ENCODE measurements at places on chromosomes 12 and 14.

GRCh38 chr12:68406134-68406576 lies 74.0 kb upstream of the MDM1 start:
- DNase-seq: no peak

DNA sequence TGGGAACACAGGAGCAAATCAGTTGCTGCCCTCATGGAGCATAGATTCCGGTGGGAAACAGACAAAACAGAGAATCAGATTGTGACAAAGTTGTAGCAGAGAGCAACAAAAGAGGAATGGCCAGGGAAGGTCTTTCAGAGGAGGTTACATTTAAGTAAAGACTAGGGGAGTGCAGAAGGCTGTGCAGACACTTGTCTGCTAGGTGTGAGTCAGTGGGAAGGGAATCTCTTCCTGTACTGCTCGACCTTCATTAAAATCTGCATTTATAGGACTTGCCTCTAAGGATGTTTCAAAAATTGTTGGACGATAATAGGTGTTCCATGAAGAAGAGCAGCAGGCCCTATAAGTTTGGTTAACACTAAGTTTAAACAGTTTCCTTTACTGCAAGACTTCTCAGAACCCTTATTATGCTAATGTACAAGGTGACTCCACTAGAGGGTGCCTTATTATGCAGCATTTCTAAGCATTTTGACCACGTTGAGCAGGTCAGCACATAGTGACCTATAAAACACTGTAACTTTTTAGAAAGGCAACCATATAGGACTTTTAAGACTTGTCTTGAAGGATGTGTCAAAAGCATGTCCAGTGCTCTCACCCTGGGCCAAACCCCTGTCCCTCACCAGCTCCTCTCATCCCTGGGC lies 91.8 kb upstream of the RIC8B start:
- no peak for DNase-seq

DNA sequence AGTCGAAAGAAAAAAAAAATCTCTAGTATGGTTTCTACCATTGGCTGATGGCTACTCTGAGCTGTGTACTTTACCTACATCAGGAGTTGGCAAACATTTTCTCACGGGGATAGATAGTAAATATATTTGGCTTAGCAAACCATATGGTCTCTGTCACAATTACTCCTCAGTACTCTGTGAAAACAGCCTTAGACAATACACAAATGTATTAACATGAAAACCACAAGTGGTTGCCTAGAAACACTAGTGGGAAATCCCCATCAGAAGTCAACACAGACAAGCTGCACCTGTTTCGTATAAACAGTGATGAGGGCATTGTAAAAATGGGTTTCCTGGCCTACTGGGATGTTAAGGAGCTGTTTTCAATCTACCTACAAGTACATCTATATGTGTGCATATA lies 84.6 kb upstream of the NAV3 start:
- DNase-seq: no peak

DNA sequence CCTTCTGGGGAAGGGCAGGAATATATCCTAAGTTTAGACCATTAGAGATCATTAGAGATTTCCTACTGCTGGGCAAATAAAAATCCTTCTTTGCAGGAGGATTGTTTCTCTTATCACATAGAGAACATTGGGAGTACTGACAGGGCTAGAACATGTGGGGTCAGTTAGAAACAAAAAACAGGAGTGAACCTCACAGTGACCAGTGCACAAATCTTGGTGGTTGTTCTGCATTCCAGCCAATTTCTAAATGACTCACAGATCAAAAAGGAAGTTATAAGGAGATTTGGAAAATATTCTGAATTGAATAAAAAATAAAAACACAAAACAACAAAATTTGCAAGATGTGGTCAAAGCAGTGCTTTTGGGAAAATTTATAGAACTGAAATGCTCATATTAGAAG lies 118.8 kb downstream of the LLPH start:
- DNase-seq: no peak

- no peak for DNase-seq
These were observed 319 bp downstream of the GALNT6 start for GRCh38 chr12:51390891-51391282.

- DNase-seq: no peak
These were observed 13.4 kb downstream of the BTBD6 start for GRCh38 chr14:105261781-105262180.

- no peak for DNase-seq
These were observed 197.6 kb upstream of the AVPR1A start for GRCh38 chr12:63348556-63348955.

DNA sequence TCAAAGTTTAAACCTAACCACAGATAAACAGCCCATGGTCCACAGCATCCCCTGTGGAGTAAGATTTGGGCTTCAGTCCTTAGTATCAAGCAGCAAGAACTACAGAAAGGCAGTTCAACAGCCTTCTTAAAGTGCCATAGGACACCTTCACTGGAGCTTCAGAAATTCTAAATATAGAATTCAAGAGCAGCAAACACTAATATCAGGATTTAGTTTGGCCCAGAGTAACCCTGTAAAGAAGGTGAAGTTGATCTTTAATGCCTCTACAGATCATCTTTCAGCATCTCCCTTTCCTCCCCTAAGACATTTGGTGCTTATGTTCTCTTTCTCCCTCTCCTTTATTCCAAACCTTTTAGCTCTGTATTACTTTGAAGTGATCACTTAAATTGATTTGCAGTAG lies 59.5 kb upstream of the ARHGAP5 start:
- no peak for DNase-seq

All from activated T-cell treated with anti-CD3 and anti-CD28 coated beads, Interleukin-2, amount 50 U/mL, for 72 hours (primary cell).